ENCODE measurements at places on chromosomes 1 and 21.

- H3K27me3 ChIP-seq = no peaks in the 10 kb centered on the region
- peak overlapping the region; percentile 88 for H3K27ac ChIP-seq
- peak overlapping the region; percentile 84 for H3K4me3 ChIP-seq
- no peak for DNase-seq
- H3K36me3 ChIP-seq = peaks cover 34% of the 10 kb centered on the region
These were observed 360 bp upstream of the GBP3 start for GRCh38 chr1:89023026-89023425.

GRCh38 chr1:229058111-229058561 lies 212.8 kb upstream of the RAB4A start:
- no peaks in the 10 kb centered on the region for H3K27me3 ChIP-seq
- H3K36me3 ChIP-seq = no peaks in the 10 kb centered on the region

GRCh38 chr1:217674028-217674729 lies 43.0 kb downstream of the SPATA17 start:
- H3K27ac ChIP-seq = no peak overlapping the region
- peaks cover 7% of the 10 kb centered on the region for H3K27me3 ChIP-seq
- DNase-seq = no peak
- no peak overlapping the region for H3K4me3 ChIP-seq
- no peaks in the 10 kb centered on the region for H3K36me3 ChIP-seq

DNA sequence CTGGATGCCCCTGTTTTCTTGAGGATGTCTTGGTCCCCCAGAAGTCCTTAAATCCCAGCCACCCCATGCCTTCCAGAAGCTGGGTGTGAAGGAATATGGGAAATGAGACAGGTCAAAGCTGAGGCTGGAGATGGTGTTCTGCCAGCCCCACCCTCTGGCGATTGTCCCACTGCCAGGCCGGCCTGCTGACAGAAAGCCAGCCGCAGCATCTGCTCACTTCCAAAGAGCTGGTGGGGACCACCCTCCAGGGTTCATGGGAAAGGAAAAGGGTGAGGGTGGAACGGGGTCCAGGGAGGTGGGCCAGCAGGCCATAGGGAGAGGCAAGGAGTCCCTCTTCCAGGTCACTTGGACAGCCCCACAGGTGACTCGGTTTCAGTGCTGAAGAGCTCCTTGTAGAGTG lies 1.9 kb upstream of the LINGO4 start:
- H3K27me3 ChIP-seq = no peaks in the 10 kb centered on the region
- no peaks in the 10 kb centered on the region for H3K36me3 ChIP-seq
- H3K4me1 ChIP-seq = no peaks in the 10 kb centered on the region
- H3K27ac ChIP-seq = no peak overlapping the region
- no peak for DNase-seq

- DNase-seq = no peak
- H3K36me3 ChIP-seq = no peaks in the 10 kb centered on the region
These were observed 64.6 kb upstream of the AK4 start for GRCh38 chr1:65083263-65083896.

DNA sequence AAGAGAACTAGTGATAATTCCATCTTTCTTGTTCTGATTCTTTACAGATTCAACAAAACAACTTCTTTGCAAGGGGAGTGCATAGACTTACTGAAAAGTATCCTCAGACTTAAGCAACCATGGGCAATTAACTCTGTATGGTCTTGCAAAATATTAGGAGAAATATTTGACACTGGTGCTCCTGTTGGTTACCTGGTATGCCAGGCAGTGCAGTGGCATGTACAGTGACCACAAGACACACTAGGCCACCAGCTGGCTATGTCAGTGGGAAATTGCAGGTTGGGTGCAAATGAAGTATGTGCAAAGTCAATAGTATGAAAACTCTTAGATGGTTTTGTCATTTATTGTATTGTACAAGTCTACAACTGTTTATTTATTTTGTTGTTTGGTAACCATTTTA lies 34.5 kb downstream of the EPS15 start:
- peaks cover 14% of the 10 kb centered on the region for H3K4me1 ChIP-seq
- H3K4me3 ChIP-seq = no peak overlapping the region
- no peak for DNase-seq
- no peak overlapping the region for H3K27ac ChIP-seq
- peaks cover 24% of the 10 kb centered on the region for H3K36me3 ChIP-seq

DNA sequence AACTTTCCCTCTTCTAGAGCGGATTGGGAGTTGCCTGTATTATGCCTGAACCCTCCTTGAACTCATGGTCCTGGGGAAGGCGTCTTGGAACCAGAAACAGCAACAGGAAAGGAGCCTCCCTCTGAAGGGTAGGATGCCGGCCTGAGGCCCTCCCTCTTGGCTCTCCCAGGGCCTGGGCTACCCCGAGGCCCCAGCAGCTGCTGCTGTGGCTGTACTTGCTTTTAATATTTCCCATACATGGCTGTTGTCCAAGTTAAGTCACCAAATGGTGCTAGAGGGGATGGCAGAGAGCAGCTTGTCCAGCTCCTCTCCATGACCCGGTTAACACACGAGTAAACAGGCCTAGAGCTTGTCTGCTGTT lies 10.5 kb downstream of the CHRNB2 start:
- no peak overlapping the region for H3K4me3 ChIP-seq
- DNase-seq = no peak
- peaks cover 7% of the 10 kb centered on the region for H3K36me3 ChIP-seq
- peaks cover 3% of the 10 kb centered on the region for H3K27me3 ChIP-seq
- no peaks in the 10 kb centered on the region for H3K4me1 ChIP-seq

- peak overlapping the region; percentile 72 for H3K27ac ChIP-seq
- H3K36me3 ChIP-seq = no peaks in the 10 kb centered on the region
- H3K27me3 ChIP-seq = no peaks in the 10 kb centered on the region
- DNase-seq = peak; percentile 24
- H3K4me1 ChIP-seq = peaks cover 71% of the 10 kb centered on the region
These were observed 5.8 kb upstream of the IKBKE start for GRCh38 chr1:206464456-206464964.

- no peaks in the 10 kb centered on the region for H3K27me3 ChIP-seq
- H3K27ac ChIP-seq = no peak overlapping the region
- no peak for DNase-seq
- H3K36me3 ChIP-seq = peaks cover 3% of the 10 kb centered on the region
- H3K4me3 ChIP-seq = no peak overlapping the region
These were observed 10.2 kb upstream of the IFI16 start for GRCh38 chr1:158999316-159000069.

DNA sequence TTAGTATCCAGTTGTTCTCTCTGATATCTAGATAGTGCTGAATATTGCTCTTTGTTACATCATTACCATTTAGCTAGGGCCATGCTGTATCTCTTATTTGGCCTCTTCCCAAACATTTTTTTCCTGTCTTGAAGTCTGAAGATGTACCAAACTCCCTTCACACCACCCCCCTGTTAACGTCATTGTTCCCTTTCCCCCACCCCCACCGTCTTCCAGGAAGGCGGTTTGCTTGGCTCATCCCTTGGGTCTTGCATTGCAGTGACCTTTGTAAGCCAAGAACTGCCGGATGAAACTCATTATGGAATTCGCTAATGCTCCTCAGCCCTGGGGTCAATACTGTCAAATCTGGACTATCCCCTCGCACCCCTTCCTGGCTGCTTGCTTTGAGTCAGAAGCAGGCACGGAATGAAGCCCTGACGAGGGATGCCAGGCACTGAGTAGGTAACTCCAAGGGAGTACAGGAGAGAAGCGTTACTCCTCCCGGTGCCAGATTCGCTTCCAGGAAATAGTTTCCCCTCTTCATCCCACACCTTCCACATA lies 283.1 kb downstream of the TM2D1 start:
- no peaks in the 10 kb centered on the region for H3K27me3 ChIP-seq
- no peak overlapping the region for H3K4me3 ChIP-seq
- no peak overlapping the region for H3K27ac ChIP-seq
- no peaks in the 10 kb centered on the region for H3K36me3 ChIP-seq

- H3K4me1 ChIP-seq = peaks cover 32% of the 10 kb centered on the region
- H3K27ac ChIP-seq = peak overlapping the region; percentile 88
- H3K4me3 ChIP-seq = peak overlapping the region; percentile 93
- peaks cover 48% of the 10 kb centered on the region for H3K36me3 ChIP-seq
- no peak for DNase-seq
These were observed 2.5 kb downstream of the S100A11 start for GRCh38 chr1:152034324-152034653.

- H3K27me3 ChIP-seq = peaks cover 4% of the 10 kb centered on the region
- H3K4me3 ChIP-seq = no peak overlapping the region
- H3K36me3 ChIP-seq = no peaks in the 10 kb centered on the region
- H3K27ac ChIP-seq = no peak overlapping the region
- DNase-seq = no peak
These were observed 197.7 kb downstream of the CTH start for GRCh38 chr1:70608815-70609214.

DNA sequence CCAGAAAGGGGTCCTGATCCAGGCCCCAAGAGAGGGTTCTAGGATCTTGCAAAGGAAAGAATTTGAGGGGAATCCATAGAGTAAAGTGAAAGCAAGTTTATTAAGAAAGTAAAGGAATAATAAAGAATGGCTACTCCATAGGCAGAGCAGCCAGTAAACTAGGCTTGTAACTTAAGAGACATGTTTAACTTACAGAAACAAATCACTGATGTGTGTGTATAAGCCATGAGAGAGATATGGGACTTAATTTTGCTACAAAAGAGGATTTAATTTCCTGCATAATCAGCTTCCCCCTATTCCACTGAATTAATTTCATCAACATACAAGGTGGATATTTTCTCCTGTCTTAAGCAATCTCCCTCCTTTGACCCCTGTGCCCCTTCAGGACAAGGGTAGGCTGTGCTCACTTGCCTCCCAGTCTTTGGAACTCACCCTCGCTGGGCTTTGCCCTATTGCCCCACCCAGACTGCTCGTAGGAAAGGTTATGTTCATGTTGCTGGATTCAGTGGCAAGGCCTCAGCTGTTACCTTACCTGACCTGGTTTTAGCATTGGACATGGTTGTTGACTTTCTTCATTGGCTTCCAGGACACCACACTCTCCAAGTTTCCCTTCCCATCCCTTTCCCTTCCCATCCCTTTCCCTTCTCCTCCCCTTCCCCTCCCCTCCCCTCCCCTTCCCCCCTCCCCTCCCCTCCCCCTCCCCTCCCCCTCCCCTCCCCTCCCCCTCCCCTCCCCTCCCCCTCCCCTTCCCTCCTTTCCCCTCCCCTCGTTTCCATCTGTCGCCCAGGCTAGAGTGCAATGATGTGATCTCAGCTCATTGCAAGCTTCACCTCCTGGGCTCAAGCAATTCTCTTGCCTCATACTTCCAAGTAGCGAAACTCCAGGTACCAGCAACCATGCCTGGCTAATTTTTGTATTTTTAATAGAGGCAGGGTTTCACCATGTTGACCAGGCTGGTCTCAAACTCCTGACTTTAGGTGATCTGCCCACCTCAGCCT lies 44.6 kb downstream of the TBCE start:
- peaks cover 3% of the 10 kb centered on the region for H3K4me1 ChIP-seq
- H3K27ac ChIP-seq = no peak overlapping the region
- H3K4me3 ChIP-seq = no peak overlapping the region
- H3K27me3 ChIP-seq = no peaks in the 10 kb centered on the region
- H3K36me3 ChIP-seq = peaks cover 2% of the 10 kb centered on the region

DNA sequence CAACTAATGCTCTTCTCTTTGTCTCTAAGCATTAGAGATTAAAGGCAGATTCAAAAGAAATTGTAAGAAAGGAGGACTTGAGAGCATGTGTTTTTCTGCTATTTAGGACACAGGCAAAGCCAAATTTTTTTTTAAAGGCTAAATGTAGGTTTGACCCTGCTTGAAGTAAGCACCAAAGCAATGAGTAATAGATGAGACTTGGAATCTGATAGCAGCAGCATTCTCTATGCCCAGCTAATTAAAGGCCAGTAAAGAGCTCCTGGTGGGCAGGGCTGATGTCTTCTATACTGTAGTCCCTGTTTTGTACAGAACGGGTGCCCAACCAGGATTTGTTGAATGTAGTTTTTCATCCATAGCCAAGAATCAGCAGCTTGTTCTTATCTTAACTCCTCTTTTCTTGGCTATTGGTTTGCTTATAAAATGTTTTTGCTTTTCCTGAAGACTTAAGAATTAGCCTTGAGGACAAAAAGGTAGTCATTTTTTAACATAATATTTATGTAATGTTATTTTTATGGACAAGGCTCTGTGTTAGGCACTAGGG lies 179.6 kb downstream of the LMO4 start:
- no peak overlapping the region for H3K27ac ChIP-seq
- no peak overlapping the region for H3K4me3 ChIP-seq
- no peak for DNase-seq
- H3K36me3 ChIP-seq = no peaks in the 10 kb centered on the region

GRCh38 chr1:55624766-55625165 lies 409.6 kb upstream of the USP24 start:
- no peaks in the 10 kb centered on the region for H3K4me1 ChIP-seq
- H3K4me3 ChIP-seq = no peak overlapping the region
- DNase-seq = no peak
- H3K27me3 ChIP-seq = peaks cover 5% of the 10 kb centered on the region

DNA sequence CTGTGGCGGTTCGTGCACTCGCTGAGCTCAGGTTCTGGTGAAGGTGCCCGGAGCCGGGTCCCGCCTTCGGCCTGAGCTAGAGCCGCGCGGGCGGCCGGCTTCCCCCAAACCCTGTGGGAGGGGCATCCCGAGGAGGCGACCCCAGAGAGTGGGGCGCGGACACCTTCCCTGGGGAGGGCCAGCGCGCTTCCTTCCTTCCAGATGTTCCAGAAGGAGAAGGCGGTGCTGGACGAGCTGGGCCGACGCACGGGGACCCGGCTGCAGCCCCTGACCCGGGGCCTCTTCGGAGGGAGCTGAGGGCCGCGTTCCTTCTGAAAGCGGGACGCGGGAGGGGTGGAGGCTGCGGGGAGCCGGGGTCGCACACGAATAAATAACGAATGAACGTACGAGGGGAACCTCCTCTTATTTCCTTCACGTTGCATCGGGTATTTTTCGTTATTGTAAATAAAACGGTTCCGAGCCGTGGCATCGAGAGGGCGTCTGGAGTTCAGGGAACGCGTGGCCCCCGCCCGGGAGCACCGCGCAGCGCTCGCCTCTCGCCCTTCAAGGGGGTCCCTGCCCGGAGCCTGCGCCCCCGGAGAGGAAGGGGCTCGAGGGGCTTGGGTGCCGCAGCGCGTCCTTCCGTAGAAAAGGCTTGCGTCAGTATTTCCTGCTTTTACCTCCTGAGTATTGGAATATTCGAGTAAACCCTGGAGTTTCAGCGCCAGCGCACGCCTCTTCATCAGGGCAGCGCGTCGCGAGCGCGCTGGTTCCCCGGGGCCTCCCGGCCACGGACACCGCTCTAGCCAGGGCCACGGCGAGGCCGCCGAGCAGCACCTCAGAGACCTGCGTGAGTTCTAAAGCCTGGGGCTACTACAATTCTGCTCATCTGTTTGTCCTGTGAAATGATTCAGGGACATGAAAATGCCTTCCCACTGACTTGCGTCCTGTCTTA lies 11.5 kb downstream of the YBEY start:
- H3K27ac ChIP-seq = peak overlapping the region; percentile 48
- peaks cover 3% of the 10 kb centered on the region for H3K4me1 ChIP-seq
- peak overlapping the region; percentile 64 for H3K4me3 ChIP-seq
- peaks cover 21% of the 10 kb centered on the region for H3K36me3 ChIP-seq
- DNase-seq = peak; percentile 16

- H3K36me3 ChIP-seq = peaks cover 6% of the 10 kb centered on the region
- DNase-seq = no peak
- no peak overlapping the region for H3K27ac ChIP-seq
- peaks cover 16% of the 10 kb centered on the region for H3K4me1 ChIP-seq
- H3K27me3 ChIP-seq = no peaks in the 10 kb centered on the region
- H3K4me3 ChIP-seq = no peak overlapping the region
These were observed 28.4 kb downstream of the CHML start for GRCh38 chr1:241611736-241612135.

Measured in activated naive CD8-positive, alpha-beta T cell treated with anti-CD3 and anti-CD28 coated beads for 36 hours (primary cell).